ENCODE measurements at places on chromosomes 7 and 10. TPM values are rescaled to one million over a fixed set of nuclear protein-coding genes. Genes with fewer than 3 reads are reported as not detected.

Gene FAM13C
- total RNA-seq = not detected

Gene BTRC
- total RNA-seq = 14.4 TPM

Gene NKX6-2
- total RNA-seq = not detected

Gene HMX3
- not detected for total RNA-seq

Gene POU6F2
- total RNA-seq = not detected

Gene KEL
- total RNA-seq = not detected

Gene GDF2
- total RNA-seq = not detected

Gene CDH23
- total RNA-seq = not detected

Gene ELMO1
- total RNA-seq = not detected

Gene ARL3
- total RNA-seq = 6.6 TPM

Gene TEX36
- not detected for total RNA-seq

Gene FBXL13
- 0.77 TPM for total RNA-seq

Gene GRM3
- not detected for total RNA-seq

Gene TUBAL3
- total RNA-seq = 0.07 TPM

Gene NKX1-2
- total RNA-seq = not detected

Gene SGCE
- 31.4 TPM for total RNA-seq

Measured in HepG2 (cell line).